ENCODE measurements at places on chromosomes 11 and 22.

DNA sequence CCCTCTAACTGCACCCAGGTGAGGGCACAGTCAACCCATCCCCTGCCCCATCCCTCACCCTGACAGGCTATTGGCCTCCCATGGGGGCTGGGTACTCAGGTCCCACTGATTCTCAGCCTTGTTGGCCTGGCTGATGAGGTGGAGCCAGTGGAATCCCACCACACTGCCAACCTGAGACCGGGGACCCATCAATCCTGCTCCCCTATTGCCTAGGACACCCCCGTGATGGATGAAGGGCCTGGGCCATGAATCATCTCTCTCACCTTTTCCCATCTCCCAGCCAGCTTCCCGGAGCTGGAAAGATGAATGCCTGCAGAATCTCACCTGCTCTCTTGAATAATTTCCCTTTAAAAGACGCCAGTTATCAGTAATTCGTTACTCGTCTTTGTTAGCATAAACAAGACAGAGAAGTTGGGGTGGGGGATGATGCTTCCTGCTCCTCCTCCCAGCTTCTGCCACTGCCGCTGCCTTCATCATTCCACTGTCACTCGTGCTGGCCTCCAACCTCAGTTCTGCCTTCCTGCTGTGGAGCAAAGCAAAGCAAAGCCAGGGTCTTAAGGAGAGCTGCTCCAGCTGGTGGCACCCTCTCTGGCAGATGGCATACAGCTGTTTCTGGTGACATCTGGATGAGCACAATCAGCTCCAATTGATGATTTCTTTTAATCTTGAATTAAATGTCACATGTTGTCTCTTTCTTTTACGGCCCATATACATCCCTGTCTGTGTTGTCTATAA lies 204.0 kb upstream of the NECTIN1 start:
- DNase-seq: no peak

GRCh38 chr11:131064373-131064991 lies 148.2 kb upstream of the SNX19 start:
- no peak for DNase-seq

DNA sequence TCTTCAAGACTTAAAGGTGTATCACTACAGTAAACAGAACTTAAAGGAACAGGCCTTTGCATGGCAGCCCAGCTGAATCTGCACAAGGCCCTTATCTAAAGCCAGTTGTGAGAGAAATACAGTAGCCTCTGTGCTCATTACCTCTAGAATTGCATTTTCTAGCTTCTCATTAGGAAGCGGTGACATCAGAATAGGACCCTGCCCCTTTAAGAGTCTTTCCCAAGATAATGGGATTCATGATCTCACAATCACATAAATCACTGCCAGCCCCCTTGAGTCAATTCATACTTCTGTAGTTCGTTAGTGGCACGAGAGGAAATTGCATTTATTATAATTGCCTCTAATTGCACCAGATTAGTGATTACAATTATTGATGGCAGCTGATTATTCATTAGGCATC lies 170.3 kb downstream of the NTM start:
- no peak for DNase-seq

DNA sequence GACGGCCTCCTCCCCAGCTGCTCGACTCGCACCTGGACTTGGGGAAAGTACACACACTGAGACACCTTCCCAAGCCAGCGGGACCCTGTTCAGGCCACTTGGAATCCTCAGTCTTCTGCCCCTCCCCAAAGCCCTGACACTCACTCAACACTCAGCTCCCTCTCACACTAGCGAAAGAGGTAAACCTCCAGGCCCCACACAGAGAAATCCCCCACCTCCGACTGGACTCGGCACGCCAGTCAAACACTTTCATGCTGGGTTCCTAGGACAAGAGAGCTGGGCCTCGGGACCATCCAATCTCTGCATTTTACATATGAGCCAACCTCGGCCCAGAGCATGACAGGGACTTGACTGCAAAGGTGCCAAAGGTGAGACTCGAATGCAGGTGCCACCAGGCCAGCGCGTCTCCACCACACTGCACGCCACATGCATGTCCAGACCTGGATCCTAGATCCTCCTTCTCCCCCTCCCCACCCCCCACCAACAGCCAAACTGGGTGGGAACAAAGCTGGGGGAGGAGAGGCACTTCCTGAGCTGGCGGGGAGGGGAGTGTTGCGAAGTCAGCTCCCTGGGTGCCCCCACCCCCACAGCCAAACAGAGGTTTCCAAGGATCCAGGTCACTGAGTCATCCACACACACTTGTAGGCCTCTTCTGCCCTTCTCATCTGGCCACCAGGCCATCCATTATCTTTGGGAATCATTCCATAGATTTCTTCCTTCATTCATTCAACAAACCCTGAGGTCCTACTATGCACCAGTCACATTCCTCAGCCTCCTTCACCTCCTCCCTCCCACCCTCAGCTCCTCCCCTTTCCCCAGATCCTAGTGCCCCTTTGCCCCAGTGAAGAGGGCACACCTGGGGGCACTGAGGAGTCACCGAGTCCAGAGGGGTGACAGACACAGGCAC lies 10.7 kb upstream of the CD5 start:
- no peak for DNase-seq

DNA sequence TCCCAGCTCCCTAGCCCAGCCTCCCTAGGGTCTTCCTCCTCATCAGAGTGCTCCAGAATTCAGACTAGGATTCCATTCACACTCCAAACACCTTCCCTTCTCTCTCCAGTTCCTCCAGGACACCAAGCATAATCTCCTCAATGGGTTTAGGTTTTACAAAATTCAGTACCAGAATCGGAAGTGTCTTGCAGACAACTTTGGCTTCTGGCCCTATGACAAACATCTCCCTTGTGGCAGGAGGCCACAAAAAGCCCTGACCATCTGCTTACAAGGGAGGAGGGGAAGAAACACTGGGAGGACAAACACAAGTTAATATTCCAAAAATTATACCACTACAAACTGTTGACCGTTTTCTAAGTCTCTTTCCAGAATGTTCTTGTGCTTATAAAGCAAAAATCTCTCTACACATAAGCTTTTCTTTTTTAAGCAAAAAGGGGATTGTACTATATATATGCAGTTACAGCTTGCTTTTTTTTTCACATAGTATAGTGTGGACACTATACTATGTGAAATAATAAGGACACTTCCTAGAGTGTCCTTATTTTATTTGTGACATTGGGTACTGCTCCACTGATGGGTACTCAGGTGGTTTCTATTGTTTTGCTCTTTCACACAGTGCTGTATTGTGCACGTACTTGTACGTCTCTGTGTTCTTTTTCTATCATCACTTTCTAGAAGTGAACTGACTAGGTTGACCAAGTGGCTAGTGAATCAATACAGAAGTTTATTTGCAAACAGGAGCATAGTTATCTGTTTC lies 78.7 kb downstream of the BDNF start:
- no peak for DNase-seq

DNA sequence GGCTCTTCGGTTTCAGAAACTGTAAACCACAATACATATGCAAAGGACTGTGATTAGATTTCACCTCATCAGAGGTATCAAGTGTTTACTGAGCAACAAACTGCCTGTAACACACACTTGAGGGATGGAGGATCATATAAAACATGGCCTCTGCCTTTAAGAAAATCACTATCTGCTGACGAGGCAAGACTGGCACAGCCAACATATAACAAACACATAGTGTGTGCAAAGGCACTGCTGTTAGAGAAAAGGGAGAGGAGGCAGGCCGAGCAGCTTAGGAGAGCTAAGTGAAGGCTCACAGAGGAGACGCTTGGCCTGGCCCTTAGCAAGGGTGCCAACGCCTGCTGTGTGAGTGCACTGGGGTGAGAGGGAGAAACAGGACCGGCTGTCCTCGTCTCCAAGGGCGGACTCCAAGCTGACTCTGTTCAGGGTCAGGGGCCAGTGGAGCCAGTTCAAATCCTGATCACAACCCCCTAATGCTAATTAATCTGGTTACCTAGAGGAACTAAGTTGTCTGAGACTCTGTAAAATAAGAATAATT lies 48.2 kb downstream of the LRFN4 start:
- DNase-seq: no peak

DNA sequence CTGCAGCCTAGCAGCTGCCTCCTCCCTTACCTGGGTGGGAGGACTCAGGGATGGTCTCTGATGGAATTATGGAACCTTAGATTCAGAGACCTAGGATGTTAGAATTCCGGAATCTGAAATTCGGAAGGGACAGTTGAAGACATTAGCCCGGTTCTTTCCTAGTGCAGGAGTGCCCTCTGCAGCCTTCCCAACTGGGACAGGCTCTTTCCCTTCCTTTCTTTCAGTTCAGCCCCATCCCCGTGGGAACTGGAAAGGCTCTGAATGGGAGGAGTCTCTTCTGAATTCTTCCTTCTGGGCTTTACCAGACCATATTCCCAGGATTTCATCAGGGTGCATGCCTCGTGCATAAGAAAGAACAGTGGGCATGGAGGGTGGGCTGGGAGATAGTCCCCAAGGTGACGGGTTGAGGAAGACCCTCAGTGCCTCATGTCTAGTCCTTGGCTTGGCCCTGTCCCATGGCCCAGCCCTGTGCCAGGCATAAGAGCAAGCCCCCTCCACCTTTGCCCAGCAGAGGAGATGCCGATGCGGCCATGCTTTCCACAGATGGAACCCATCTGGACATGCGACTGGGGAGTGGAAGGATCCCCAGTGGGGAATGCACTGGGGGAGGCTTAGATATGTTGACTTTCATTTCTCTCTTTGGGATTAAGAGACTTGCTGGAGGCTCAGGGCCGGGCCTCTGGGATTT lies 14.4 kb downstream of the DNAJB13 start:
- no peak for DNase-seq

DNA sequence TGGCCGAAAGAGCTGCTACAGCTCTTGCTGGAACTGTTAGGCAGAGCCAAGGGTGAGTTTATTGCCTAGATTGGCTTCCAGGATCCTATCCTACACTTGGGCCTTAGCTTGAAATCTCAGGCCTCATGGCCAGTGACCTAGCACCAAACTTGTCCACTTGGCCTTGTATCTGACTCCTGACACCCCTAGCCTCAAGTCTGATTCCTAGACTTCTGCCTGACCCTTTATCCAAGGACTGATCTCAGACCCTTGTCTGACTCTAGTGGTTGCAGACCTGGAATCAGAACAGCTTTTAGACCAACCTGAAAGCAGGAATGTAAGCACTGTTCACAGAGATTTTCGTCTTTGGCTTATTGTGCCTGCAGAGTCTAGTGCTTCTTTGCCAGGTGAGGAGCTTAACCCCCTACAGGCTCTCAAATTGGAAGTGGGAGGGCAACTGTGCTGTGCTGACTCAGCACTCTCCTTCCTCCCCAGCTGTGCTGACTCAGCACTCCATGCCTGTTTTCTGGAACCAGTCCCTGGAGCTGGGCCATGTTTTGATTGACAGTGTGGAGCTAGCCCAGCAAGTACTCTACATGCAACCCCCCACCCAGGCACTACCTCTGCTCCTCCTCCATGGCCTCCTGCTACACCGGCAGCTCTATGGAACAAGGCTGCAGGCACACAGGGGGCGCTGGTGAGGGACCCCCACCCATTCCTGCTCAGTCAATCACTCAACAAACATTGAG lies 35.1 kb downstream of the RRP8 start:
- DNase-seq: no peak

DNA sequence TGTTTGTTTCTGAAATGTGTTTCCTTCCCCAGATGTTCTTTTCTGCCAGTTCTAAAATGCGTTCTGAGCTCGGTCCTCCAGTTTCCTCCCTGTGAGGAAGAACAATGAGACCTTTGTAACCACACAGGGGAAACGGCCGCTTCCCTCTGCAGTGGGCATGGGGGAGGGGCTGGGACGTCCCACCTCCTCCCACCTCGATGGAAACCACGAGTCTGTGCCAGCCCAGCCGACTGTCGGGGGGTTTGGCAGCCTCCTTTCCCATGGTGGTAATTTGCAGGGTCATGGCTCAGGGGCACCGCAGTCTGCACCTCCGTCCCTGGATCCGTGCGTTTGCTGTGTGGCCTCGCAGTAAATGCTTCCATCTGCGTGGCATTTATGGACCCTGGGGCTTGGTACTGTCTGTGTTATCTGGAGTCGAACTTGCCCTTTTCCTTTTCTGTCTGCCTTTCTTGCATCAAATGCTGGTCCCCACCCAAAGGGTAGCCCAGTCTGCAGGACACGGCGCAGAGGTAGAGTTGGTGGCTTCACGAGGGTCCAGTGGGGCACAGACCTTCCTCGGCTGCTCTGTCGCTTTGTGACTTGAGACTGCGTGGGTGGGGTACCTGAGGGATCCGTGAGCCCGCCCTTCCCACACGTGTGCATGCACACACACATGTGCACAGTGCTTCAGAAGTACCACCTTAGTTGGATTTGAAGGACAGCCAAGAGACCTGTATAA lies 16.1 kb downstream of the LRP5 start:
- no peak for DNase-seq

- DNase-seq: no peak
Observed at GRCh38 chr22:35424761-35425160, 24.8 kb downstream of the MCM5 start.

GRCh38 chr22:38442967-38443627 lies 11.9 kb downstream of the KCNJ4 start:
- DNase-seq: no peak

DNA sequence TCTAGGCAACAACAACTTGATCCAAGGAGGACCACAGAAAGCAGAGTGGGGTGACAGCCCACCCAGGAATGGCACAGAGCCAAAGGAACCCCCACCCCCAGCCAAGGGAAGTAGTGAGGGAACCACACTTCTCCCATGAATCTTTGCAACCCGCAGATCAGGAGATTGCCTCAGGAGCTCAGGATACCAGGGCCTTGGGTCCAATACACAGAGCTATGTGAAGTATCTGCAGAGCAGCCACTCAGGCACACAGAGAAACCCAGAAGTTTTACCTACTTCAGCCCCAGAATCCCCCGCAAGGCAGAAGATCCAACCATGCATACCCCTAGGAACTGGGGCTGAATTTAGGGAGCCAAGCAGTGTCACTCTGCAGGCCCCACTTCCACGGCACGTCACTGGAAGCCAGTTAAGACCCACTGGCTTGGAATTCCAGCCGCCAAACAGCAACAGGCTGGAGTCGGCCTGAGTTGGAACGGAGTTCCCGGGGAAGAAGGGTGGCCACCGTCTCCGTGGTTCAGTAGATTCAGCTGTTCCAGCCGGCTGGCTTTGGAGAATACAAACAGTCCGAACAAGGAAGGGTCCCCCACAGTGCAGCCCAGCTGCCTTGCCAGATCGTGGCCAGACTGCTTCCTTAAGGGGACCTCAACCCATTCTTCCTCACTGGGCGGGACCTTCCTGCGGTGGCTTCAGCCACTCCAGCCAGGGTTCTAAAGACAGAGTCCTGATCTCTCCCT lies 174.1 kb downstream of the TTC28 start:
- DNase-seq: no peak

- no peak for DNase-seq
Observed at GRCh38 chr11:2521733-2522630, 77.2 kb downstream of the KCNQ1 start.

DNA sequence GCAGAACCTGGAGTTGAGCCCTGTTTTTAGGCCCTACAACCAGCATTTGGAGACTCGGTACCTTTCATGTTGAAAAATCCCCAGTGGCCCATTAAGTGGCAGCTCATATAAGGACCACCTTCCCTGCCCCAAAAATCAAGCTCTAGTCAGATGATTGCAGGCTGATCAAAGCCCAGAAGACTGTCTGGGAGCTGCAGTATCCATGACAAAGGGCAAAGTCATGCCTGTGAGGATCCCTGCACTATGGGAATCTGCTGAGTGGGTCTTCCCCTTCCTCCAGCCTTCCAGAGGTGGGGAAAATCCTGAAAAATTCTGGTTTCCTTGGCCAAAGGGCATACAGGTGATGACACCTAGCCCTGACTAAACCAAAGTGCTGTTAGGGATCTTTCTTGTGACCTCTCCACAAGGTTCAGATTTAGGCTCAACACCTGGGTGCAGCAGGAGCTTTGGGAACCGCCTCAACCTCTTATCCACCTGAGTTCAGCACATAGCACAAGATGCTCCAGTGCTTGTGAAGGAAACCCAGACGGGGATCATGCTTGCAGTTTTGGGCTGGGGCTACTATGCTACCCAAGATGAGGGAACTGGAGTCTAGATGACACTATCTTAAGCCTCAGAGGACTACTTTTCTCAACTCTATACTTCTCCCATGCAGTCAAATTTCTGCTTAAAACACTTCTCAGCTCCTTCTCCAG lies 1.2 kb upstream of the TRIM3 start:
- no peak for DNase-seq

Data from cortex of kidney (tissue), 1 donor.